ENCODE measurements at places on chromosomes 1 and 21.

DNA sequence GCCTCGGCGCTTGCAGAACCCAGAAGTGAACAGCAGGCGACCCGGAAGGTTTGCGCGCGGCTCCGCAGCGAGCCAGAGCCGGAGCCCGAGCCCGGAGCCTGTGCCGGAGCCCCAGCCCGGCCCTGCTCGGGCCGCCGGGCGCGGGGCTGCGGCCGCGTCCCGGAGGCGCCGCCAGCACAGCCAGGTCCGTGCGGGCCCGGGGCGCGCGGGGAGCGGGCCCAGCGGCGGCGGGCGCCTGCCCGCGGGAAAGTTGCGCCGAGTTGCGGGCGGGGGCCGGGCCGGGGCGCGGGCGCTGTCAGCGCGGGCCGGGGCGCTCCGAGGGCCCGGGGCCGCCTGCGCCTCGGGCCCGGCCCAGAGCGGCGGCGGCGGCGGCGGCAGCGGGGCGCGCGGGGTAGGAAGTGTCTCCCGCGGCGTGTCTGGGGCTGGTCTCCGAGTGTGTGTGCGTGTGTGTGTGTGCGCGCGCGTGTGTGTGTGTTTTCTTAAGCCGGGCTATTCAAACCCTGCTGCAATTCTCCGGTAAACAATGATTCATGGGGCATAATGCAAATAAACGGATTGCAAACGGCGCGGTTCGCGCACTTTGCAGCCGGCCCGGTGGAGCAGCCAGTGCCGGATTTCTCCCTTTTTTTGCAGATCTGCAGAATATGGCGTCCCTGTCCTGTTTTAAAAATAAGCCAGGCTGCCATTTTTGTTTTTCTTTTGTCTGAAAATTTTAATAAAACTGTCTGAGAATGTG is at the start of gene ZNF362:
Gene ZNF362 (plus strand): TSS at position 22 of the 736 bp plus-strand sequence. CDS start 14,083 bp downstream, outside the sequence.
- DNase-seq, result peak; percentile 52

- no peak for DNase-seq
Measured at GRCh38 chr21:37742532-37742931, 173.7 kb downstream of the KCNJ6 start.

DNA sequence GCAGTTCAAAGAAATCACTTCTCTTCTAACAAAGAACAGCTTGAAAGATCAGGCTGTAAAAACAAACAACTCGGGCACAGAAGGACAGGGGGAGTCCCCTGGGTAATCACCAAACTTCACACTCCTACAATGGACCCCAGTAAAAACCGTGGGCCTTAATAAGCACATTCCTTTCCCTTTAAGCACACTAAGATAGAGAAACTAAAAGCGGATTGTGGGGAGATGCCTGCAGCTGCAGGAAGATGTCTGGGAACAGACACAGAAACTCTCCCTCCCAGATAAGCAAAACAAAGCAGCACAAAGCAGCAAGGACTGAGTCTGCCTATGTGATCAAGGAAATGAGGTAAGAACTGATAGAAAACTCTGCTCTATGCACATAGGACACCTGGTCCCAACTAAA is 37.6 kb upstream of the CTBS start:
- DNase-seq, result no peak

GRCh38 chr1:216929870-216930582 is 206.8 kb upstream of the ESRRG start:
- no peak for DNase-seq

GRCh38 chr1:53754484-53755312 is 15.7 kb upstream of the GLIS1 start:
- peak; percentile 9 for DNase-seq

DNA sequence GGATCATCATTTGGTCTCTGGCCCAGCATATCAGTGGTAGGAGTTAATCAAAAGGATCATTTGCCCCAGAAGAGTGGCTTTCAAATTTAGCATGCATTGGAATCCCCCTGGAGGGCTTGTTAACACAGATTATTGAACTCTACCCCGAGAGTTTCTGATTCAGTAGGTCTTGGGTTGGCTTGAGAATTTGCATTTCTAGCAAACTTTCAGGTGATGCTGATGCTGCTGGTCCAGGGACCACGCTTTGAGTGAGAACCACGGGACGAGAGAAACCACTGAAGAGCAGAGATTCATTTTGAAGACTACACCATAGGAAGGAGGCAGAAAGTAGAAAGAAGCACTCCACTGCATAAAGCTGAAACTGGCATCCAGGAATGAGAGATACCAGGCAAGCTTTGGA is 81.3 kb upstream of the DUSP10 start:
- DNase-seq, result no peak

- DNase-seq, result no peak
Measured at GRCh38 chr1:52955129-52955970, 28.3 kb downstream of the SCP2 start.

DNA sequence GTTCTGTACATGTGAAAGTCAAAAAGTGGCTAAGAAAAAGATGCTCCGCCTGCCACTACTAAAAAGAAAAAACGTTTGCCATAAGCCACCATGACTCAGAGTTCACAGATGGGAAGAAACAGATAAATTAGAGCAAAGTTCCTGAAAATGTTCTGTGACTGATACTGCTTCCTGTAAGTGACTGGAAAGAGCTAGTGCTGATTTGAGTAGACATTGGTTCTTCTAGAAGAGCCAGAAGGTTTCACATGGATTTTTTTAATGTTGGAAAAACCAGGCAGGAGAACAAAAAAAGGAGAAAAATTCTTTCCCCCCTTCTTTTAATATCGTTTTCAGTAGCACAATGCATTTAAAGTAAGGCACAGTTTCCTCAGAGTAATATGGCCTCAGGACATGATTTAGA is 221.4 kb downstream of the HLX start:
- DNase-seq, result no peak

GRCh38 chr1:21963477-21964217 is 13.2 kb upstream of the CELA3B start:
- DNase-seq, result peak; percentile 77

- DNase-seq, result no peak
Measured at GRCh38 chr1:31095298-31095981, 29.9 kb upstream of the PUM1 start.

DNA sequence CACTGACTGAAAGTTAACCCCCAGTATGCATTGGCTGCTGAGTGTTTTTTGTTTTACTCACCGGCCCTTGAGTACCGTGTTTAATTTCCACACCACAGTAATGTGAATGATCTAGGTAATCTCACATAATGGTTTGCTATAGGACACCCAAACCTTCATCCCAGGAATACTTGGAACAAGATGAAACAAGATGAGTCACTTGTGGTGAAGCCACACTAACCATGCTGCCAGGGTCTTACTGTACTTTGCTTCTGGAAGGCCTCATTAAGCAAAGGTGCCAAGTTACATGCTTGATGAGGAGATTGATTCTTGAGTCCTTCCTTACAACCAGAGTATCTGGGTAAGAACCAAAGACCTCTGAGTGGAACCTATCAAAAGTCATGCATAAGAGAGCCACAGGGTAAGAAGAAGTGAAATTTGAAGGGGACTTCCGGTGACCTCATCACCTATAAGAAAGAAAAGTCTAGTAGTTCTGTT is 163.3 kb downstream of the NRIP1 start:
- DNase-seq, result no peak

DNA sequence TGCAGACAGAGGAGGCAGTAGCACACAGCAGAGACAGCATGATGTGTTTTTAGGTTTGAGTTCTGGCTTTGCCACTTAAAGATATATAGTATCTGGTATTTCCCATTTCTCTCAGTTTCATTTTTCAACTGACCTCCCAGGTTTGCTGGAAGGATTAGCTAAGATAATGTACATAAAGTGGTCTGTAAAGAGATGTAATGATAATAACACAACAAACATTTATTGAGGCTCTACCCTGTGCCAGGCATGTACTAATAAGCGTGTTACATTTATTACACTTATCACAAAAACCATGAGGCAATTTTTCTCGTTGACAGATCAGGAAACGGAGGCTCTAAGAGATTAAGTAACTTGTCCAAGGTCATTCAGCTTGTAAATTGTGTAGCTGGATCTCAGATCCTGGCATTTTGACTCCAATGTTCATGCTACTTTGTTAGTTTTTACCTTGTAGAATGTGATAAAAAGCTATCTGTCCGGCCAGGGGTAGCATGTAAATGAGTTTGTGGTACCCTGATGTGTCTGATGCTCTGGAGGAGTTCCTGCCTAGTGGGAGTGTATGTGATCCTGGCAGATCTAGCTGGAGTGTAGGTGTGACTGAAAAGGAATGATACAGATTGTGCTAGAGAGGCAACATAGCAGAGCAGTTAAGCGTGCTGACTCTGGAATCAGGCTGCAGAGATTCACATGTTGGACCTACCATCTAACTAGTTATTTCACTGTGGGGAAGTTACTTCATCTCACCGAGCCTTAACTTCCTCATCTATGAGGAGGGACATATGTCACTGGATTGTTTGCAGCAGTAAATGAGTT is 146.6 kb downstream of the VPS13D start:
- DNase-seq, result no peak

GRCh38 chr1:215022741-215023141 is 59.8 kb upstream of the KCNK2 start:
- DNase-seq, result no peak

GRCh38 chr1:167122568-167122967 is 28.7 kb downstream of the STYXL2 start:
- no peak for DNase-seq

- no peak for DNase-seq
Measured at GRCh38 chr1:37840711-37841110, 18.7 kb downstream of the MTF1 start.

- no peak for DNase-seq
Measured at GRCh38 chr1:150484861-150485260, 2.4 kb upstream of the TARS2 start.

DNA sequence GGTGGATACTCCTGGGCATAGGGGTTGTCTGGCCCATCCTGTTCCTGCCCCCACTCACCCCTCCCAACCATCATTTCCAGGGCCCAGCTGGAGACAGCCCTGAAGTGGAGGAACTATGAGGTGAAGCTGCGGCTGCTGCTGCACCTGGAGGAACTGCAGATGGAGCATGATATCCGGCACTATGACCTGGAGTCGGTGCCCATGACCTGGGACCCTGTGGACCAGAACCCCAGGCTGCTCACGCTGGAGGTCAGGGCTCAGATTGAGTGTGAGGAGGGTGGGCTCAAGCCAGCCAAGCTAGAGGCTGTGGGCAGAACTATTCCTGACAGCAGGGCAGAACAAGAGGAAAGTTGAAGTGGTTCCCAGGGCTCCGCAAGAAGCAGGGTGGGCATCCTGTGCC is 14.2 kb downstream of the RHOC start:
- no peak for DNase-seq

- DNase-seq, result no peak
Measured at GRCh38 chr1:51877434-51878307, 856 bp downstream of the NRDC start.

- DNase-seq, result no peak
Measured at GRCh38 chr1:20100632-20101355, 18.5 kb downstream of the PLA2G2D start.

- DNase-seq, result no peak
Measured at GRCh38 chr1:216576234-216576937, 146.8 kb downstream of the ESRRG start.

GRCh38 chr1:6245869-6246496 is 2.0 kb downstream of the HES3 start:
- peak; percentile 63 for DNase-seq

DNA sequence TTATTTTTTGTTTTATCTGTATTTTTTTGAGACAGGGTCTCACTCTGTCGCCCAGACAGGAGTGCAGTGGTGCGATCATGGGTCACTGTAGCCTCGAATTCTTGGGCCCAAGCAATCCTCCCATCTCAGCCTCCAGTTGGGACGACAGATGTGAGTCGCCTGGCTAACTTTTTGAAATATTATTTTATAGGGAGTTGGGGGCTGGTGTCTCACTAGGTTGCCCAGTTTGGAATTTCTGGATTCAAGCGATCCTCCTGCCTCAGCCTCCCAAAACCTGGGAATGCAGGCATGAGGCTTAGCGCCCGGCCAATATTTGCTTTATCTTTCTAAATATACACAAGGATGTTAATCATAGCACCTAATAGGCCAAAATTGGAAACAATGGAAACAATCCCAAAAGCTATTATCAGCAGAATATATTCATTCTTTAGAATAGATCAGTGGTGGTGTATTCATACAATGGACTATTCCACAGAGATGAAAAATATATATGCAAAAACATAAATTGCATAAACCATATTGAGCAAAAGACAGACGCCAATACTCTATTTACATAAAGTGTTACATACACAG is 55.9 kb downstream of the DAP3 start:
- no peak for DNase-seq

DNA sequence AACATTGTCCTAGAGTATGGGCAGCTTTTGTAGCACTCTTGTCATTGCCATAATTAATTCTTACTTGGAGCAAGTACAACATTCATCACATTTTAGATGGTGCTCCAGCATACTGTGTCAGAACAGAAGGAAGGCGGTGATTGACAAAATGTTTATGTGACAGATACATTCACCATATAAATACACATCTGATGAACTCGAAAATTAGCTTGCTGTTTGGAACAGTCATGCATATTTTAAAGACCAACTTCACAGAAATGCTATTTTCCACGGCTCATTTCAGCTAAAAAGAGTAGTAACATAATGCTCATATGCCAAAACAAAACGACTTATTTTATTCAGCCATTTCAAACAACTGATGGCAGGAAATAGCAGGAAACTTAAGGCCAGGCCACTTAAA is 302.7 kb downstream of the MRPL39 start:
- no peak for DNase-seq

DNA sequence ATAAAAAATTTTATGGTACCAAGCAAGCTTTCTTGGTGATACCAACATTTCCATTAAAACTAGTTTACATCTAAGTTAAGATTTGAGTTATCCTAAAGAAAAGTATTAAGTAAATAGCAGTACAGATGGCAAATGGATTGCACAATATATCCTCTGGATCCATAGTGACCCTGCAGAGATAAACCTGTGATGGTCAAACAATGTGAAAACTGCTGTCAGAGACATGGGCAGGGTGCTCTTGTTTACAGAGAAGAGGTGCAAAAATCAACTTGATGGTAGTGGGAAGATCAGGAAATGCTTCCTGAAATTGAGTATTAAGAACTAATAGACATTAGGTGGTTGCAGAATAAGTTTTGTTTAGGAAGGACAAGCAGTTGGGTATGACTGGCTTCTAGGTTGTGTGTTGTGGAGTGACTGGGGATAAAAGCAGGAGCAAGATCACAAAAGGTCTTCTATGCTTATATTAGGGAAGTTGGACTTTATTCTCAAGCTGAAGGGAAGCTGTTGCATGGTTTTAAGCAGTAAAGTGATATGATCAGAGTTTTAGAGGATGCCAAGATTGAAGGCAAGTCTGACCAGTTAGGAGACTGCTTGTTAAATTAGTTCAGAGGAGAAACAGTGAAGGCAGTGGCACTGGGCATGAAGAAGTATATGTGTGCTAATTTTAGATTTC is 9.9 kb downstream of the TTC3 start:
- DNase-seq, result no peak

DNA sequence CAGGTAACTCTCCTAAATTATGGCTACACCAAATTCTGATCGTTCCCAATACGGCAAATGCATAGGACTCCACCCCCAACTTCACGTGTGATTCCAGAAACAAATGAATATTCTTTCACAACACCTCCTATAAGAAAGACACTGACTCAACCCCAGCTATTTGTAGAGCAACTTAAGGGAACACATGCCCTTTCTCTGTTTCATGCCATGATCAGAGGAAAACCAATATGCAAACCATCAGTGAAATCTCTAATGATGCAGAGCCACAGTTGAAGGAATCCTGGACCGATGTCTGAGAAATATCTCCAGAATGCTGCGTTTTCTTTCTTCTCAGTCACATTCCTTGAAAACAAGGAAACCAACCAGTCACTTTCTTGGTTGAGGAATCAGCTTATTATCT is 164.2 kb upstream of the PTBP2 start:
- DNase-seq, result no peak

GRCh38 chr1:4306559-4307467 is 347.6 kb upstream of the AJAP1 start:
- DNase-seq, result no peak
